ENCODE measurements at places on chromosomes 13 and 19.

DNA sequence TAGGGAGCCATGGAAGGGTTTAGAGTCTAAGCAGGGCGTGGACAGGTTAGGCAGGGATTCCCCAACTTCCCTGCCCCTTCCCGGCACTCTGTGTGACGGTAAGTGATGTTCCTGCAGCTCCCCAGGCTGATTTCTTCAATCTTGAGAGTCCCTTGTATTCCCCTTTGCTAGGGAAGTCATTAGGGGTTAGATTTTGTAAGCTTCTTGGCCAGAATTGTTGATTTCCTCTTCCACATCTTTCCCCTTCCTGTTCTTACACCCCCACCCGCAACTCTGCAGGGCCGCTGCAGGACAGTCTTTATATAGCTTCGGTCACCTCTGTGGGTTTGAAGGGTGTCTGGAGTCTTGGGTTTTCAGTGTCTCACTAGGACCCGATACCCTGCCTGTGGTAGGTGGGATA is 10.6 kb upstream of the ADGRE1 start:
- no peak for DNase-seq

- DNase-seq = no peak
These were observed 22.4 kb downstream of the RFXAP start for GRCh38 chr13:36841391-36841790.

GRCh38 chr19:42207767-42208271 is 9.7 kb downstream of the DEDD2 start:
- DNase-seq = no peak

- no peak for DNase-seq
These were observed 37.8 kb upstream of the TFDP1 start for GRCh38 chr13:113546571-113547237.

DNA sequence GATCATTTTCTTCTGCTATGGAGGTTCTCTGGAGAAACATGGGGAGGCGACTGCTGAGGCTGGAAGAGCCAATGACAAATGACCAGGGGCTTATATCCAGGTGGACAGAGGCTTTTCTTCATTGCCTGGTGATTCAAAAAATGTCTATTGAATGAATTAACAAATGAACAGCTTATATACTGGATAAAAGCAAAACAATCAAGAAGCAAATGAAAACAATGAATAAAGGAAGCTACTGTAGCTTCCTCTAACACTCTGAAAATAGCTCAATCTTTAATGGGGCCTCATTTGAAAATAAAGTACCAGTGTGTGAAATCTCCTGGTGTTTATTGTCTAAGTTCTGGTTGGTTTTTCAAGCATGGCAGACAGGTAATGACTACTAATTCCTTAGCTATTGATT is 167.5 kb upstream of the TMTC4 start:
- DNase-seq = no peak

DNA sequence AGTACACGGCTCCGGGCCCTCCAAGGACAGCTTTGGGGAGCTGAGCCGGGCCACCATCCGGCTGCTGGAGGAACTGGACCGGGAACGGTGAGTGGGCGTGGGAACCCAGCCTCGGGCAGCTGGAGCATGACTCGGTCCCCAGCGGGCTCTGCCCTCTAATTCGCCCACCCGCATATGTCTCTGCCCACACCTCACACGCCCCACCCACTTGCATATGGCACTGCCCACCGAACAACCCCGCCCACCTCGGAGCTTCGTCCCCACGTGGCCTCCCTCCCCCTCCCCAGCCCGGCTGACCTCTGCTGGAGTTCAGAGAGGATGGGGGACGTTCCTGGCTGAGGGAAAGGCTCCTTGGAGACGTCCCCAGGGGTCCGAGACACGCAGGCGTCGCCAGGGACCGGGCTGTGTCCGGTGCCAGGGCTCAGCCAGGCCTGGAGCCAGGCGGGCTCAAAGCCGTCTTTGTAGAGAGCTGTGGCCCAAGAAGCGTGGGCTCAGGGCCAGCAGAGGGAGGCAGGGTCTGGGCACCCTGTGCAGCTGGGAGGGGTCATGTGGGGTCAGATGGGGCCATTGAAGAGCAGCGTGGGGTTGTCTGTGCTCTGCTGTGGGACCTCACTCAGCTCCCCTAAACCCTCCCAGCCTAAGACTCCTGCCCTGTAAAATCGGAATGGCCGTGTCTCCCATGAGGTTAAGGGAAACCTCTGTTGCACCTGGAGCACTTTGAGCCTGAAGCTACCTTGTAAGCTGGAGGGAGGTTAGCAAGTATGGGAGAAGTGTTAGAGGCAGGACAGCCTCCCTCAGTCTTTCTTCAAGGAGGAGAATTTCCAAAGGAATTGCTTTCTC is 3.8 kb downstream of the APC2 start:
- DNase-seq = no peak

GRCh38 chr19:9146882-9147281 is 6.7 kb downstream of the ZNF317 start:
- DNase-seq = no peak

DNA sequence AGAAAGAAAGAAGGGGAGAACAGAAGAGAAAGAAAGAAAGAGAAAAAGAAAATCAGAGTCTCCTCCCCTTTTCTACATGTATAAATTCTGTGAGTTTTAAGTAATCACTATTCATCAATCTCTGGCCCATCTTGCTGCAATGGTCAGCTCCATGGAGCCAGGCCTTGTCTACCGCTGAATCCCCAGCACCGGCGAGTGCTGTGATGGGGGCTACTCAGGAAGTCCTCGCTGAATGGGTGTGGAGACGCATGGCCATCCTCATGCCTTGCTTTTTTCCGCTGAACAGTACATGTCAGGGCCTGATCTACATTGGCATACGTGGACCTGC is 29.9 kb downstream of the GPR42 start:
- DNase-seq = no peak

- DNase-seq = no peak
These were observed 32.5 kb downstream of the DLEU7 start for GRCh38 chr13:50810998-50811397.

- no peak for DNase-seq
These were observed 118.2 kb upstream of the SLC10A2 start for GRCh38 chr13:103184413-103184812.

DNA sequence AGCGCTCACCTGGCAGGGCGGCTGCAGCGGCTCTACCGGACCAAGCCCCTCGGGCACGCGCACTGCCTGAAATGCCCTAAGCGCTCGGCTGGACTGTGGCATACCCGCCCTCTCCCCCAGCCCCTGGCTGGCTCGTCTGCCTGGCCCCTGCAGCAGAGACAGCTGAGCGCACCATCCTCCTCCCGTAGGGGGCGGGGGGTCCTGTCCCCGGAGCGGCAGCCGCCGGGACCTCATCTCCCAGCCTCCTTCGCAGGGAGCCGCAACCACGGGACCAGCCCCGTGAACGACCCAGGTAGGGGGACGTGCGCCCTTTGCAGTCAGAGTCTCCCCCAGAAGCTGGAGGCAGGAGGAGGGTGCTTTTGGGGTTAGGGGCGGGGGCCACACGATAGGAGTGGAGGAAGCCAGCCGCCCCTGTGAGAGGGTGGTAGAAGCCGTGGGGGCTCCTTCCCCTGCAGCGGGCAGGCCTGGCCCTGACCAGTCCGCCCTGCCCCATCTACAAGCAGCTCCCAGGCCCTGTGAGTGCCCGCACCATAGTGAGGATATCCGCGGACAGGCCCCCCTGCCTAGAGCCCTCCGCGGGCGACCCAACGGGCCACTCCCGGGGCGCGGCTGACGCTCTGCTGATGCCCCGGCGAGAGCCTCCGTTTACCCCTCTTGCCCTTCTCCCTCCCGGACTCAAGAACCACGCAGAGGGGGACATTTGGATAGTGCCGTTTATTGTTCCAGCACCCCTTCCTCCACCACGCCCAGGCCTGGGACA is 34.2 kb downstream of the ZNF787 start:
- DNase-seq = no peak

GRCh38 chr19:41699968-41700323 is 8.5 kb upstream of the CEACAM5 start:
- no peak for DNase-seq

- no peak for DNase-seq
These were observed 3.7 kb upstream of the ZNF552 start for GRCh38 chr19:57818378-57818777.

- no peak for DNase-seq
These were observed 97.2 kb downstream of the EPSTI1 start for GRCh38 chr13:42894765-42895243.

- no peak for DNase-seq
These were observed 7.7 kb downstream of the IRF2BP1 start for GRCh38 chr19:45878043-45878794.

- no peak for DNase-seq
These were observed 9.7 kb downstream of the TEX29 start for GRCh38 chr13:111330066-111330610.

Measured in iPS-NIHi11 (cell line).